ENCODE measurements at places on chromosomes 2 and 18.

DNA sequence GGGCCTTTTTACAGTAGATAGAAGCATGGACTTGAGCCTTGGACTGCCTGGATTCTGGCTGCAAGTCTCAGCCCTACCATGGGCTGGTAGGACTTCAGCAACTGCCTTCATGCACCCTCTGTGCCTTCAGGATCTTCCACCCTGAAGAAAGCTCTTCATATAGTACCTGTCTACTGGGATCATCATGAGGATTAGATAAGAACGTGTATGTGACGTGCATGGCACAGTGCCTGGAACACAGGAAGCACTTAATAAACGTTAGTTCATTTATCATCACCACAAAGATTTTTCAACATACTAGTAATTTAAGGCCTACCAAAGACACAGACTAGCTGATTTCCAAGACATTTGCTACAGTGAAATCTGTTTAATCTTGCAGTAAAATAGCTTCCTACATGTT, 53.2 kb upstream of the ITM2C start:
- DNase-seq, result no peak

- DNase-seq, result no peak
Observed at GRCh38 chr2:232137356-232138147, 176.0 kb downstream of the DIS3L2 start.

GRCh38 chr2:152490686-152491455, 155.9 kb downstream of the FMNL2 start:
- DNase-seq, result no peak

DNA sequence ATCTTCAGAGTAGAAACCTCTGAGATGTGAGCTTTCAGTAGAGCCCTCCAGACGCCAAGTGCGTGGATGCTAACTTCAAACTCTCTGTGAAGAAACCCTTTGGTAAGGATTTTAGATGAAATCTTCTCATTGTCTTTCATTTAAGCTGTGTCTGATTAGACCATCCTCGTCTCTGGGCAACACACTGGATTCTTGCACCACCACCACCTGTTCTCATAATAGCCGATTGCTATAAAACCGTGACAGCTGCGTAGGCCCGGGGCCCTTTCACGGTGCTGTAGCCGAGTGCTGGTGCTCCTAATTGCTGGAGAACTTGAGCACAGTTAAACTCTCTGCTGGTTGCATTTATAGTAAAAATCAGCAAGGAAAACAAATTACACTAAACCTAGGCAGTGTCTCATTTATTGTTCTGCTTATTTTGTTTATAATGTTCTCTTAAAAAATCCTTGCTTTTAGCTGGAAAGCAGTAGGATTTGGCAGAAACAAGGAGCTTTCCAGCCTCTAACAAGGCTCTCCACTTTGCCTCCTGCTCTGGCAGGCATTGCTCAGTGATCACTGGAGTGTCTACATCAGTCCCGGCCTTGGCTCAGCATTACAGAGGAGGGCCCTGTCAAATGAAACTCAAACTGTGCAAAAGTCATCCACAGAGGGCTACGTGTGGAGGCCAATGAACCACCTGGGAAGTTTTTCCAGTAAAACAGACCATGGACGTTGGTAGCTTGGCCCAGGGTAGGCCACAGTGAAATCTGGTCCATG, 40.9 kb upstream of the MBP start:
- no peak for DNase-seq

DNA sequence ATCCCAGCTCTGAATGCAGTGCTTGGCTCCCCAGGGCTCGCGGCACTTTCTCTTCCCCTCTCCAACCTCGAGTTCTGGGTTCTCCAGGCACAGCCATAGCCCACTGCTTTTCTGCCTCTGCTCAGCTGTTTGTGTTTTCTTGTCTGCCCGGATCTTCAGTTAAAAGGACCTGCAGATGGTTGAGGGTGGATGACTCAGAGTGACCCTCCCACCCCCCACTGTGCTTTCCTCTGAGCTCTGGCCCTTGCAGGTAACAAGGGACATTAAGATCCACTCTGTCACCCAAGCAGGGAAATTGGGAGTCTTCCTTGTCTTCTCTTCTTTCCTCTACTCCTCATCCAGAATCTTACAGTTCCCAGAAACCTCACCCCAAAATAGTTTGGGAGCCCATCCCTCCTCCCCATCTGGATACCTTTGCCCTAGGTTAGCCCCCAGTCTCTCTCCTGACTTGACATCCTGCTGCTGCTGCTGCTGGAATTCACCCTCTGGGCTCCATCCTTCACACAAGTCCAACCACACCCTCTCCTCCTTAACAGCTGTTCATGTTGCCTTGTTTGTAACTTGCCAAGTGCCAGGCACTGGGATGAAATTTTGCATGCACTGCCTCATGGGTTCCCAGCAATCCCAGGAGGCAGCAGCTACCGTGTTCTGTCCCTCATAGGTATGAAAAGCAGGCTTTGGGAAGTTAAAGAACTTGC, 157.9 kb upstream of the TTC39C start:
- DNase-seq, result no peak

DNA sequence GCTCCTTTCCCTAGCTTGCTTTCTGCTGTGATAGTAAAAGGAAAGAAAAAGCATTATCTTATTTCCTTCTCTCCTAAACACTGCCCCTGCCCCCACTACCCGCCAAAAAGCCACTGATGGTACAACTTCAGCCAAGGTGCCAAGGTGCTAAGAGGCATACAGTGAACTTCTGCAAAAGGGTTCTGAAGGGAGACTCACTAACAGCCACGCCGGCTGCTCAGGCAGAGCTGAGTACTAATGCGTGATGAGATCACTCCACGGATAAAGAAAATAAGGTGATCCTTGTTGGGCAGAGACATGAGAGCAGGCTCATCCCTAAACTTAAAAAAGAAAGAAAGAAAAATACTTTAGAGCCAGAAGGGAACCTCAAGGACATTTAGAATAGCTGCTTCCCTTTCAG, 60.5 kb upstream of the PXDN start:
- no peak for DNase-seq

All from activated T-cell treated with anti-CD3 and anti-CD28 coated beads, Interleukin-2, amount 50 U/mL, for 4 hours (primary cell).